SK-MEL-5 (cell line): ENCODE measurements at places on chromosomes 2 and 18.

- no peak for DNase-seq
Observed at GRCh38 chr2:130834931-130835765, 1.6 kb upstream of the ARHGEF4 start.

DNA sequence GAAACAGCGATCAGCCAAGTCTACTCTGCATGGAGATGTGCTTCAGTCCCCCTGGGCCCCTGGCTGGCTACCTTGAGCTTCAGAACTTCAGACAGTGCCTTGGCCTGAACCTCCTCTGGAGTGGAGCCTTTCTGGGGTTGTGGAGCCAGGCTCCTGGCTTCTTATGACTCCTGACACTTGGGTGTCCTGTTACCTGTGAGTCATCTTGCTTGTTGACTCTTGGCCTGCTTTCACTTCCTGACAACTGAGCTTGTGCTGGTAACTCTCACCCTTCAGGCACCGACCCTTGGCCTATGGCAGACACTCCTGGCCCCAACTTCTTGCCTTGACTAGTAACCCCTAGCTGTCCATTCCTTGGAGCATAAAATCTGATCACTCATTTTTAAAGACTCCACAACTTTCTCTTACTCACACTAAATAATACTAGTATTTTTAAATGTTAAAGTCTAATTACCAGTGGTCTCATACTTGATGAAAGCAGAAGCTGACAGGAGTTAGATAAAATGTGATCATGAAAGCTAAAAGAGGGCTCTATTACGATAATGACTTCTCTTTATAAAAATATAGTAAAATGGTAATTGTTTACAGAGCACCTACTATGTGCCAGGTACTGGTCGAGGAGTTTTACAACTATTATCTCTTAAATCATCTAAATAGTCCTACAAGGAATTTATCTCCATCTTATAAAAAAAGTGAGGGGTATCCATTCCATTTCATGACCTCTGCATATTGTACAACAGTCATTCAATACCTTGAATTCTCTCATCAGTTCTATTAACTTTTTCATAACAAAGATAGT is 46.3 kb upstream of the VIT start:
- DNase-seq: no peak

- DNase-seq: no peak
Observed at GRCh38 chr2:182558564-182558963, 131.7 kb upstream of the PDE1A start.

- DNase-seq: no peak
Observed at GRCh38 chr2:28348149-28348567, 44.5 kb upstream of the FOSL2 start.

- peak; percentile 70 for DNase-seq
Observed at GRCh38 chr2:219689676-219690628, 62.5 kb downstream of the SLC4A3 start.

- DNase-seq: no peak
Observed at GRCh38 chr2:102033031-102033749, 41.4 kb downstream of the IL1R2 start.

GRCh38 chr2:51413726-51414125 is 381.8 kb upstream of the NRXN1 start:
- no peak for DNase-seq

DNA sequence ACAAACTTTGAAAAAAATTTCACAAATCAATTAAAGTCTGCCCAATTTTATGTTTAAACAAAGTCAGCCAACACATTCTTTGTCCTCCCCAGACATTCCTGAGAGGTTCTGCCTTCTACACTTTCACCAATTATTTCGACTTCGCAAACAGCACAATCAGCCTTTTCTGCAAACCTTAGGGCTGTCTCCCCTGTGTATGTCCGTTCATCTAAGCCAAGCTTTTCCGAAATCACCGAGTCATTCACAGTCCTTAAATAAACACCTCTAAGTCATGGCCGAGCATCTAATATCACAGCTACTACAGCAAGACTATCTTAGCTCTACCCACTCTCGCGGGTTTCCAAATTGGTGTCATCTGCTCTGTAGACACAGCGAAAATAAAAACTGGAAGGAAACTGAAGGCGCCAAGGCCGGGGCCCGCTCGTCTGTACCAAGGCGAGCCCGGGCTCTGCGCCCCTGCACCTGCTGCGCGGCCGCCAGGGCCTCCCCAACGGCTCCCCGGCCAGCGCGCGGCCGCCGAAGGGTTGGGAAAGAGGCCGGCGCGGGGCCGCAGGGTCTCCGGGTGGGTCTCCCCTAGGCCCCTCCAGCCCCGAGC is 730 bp downstream of the ODC1 start:
- DNase-seq: no peak

GRCh38 chr2:208142240-208142924 is 3.6 kb downstream of the CRYGB start:
- DNase-seq: no peak

DNA sequence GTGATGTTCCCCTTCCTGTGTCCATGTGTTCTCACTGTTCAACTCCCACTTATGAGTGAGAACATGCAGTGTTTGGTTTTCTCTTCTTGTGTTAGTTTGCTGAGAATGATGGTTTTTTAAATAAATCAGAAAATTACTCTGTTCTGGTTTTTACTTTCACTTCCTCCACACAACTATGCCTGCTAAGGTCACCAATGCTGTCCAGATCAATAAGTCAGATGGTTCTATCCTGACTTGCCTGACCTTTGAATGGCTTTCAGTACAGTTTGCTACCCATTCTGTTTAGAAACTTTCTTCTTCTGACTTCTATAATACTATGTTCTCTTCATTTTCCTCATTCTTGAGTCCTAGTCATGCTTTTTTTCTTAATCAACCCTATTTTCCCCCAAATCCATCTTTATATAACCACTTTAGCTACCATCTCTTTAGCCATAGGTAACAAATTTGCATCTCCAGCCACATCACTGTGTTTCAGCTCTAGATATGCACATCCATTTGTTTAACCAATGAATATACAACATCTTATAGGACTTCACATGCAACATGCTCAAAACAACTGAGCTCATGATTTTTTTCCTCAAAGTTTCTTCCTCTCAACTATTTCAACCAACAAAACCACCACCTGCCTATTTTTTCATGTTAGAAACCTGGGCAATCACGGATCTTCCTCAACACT is 58.8 kb upstream of the SLC38A11 start:
- no peak for DNase-seq

GRCh38 chr2:241933179-241933911 is 63.8 kb downstream of the RTP5 start:
- no peak for DNase-seq

DNA sequence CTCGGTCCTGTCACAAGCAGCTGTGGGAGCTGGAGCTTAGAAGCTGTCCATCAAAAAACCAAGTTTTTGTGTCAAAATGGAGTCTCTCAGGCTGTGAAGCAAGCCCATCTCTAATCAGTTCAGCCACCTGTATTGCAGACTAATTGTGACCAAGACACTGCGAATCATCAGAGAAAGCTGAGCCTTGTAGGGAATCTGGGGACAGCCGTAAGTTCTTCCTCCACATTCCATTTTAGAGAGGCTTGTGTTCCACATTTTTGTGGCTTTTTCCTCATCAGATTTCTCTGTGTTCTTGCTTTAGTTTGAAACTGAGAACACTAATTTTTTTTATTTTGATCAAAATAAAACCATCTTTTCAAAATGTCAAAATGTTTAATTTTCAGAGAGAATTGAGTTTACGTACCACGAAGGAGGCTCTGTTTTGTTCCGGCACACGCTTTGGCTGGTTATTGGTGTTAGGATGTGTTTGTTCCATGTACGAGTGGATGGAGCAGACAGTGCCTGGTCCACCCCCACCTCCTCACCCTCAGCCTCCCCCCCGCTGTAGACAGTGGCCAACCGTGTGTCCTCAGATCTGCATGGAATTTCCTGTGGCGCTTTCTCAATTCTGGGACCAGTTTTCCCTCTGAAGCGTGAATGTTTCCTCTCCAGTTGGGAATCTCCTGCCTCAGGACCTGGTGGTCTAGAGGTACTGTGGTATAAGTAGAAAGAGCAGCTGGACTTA is 140.8 kb downstream of the AGAP1 start:
- DNase-seq: no peak

DNA sequence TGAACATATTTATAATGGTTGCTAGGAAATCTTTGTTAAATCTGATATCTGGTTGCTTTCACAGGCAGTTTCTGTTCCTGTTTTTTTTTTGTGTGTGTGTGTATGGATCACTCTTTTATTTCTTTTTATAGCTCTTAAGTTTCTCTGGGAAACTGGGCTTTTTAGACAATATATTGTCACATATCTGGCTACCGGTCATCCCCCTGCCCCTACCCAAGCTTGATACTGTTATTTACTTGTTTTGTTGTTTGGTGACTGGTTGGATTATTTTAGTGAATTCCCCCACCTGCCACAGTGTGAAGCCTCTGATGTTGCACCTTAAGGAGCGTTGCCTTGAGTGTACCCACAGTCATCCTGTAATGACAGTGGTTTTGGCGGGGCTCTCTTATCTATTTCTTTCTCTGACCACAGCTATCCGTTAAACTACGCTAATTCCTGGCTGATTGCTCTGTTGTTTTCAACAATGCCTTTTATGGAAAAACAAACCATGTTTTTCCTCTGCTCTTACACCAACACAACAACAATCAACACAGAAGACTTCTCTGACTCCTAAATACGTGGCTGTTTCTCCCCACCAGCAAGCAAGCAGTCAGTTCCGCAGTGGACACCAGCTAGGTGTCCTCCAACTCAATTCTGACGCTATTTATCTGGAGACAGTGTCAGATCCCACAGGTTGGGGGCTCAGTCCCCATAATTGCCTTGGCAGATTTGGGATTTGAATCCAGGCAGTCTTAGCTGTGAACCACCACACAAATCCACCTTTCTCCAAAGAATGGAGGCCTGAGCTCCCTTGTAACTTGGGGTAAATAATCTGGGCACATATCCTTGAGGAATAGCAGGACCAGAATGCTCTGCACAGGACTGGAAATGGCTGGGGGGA is 10.9 kb downstream of the GNLY start:
- DNase-seq: no peak

DNA sequence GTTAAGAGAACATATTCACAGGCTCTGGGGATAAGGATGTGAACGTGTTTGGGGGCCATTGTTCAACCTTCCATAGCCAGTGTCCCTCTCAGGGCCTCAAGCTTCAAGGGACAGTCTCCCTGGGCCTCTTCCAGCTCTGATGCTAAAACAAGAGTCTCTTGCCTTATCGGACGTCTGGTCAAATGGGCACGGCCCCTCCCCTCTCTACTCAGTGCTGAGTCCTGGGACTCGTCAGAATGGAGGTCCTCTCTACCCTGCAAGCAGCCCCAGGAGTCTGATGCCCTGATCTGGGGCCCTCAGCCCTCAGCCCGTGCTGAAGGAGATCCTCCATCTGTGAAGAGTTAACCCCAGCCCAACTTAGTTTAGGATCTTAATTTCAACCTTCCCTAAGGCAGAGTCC is 198.2 kb downstream of the ZFP36L2 start:
- no peak for DNase-seq

DNA sequence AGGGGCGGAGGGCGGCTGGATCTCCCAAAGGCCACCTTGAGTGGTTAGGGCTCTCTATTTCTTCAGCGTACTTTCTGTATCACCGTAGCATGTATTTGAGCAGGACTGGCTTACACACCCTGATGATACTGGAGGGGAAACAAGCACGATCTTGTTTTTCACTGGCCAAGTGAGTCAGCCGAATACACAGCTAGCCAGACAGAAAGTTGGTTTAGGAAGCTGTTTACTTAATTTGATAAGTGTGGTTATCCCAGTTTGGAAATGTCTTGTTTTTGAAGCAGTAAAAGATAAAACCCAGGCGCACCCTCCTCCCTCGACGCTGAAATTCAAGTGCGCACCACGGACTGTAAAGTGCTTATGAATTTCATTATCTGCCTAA is 582 bp downstream of the RIOK3 start:
- no peak for DNase-seq

- DNase-seq: no peak
Observed at GRCh38 chr2:237536617-237537016, 29.8 kb upstream of the PRLH start.

DNA sequence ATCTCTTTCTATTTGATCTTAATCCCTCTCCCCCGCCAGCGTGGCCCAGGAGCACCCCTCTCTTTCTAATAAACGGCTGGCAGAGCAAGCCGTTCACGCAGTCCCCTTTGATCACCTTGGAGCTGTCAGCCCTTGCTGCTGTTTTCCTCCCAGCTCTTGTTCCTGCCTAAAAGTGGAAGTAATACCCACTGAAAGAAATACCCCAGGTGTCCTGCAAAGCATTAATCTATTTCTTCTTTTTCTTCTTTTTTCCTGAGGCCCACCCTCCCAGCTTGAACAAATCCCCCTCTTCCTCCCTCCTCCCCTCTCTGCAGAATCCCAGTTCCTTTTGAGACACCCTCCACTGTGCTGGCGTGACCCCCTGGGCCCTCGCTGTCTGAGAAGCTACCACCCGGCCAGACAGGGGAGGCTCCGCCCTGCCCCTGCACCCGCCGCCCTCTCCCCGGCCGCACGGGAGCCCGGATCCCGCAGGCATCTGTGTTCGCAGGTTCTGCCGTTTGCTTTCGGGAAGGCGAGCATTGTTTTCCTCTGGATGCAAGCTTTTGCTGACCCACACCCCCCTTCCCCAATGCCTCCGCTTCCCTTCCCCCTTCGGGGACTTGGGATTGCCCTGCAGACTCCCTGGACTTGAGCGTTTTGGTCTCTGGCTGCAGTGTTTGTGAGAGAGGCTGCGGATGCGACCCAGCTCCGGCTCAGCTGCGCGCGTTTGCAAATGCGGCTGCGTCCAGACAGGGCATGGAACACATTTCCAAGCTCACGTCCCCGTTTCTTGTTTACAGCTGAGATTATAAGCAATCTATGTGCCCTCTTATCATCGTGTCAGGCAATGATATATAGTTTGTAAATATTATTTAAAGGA is 631.5 kb downstream of the NYAP2 start:
- peak; percentile 74 for DNase-seq

DNA sequence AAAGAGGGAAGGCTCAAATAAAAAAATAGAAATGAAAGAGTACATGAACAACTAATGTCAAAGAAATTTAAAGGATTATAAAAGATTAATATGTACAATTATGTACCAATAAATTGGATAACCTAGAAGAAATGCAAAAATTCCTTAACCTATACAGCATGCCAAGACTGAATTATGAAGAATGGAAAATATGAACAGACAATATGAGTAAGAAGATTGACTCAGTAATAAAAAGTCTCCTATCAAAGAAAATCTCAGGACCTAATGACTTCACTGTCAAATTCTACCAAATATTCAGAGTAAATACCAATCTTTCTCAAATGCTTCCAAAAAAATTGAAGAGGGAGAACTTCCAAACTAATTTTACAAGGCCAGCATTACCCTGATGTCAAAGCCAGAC is 120.2 kb upstream of the SPOPL start:
- no peak for DNase-seq

DNA sequence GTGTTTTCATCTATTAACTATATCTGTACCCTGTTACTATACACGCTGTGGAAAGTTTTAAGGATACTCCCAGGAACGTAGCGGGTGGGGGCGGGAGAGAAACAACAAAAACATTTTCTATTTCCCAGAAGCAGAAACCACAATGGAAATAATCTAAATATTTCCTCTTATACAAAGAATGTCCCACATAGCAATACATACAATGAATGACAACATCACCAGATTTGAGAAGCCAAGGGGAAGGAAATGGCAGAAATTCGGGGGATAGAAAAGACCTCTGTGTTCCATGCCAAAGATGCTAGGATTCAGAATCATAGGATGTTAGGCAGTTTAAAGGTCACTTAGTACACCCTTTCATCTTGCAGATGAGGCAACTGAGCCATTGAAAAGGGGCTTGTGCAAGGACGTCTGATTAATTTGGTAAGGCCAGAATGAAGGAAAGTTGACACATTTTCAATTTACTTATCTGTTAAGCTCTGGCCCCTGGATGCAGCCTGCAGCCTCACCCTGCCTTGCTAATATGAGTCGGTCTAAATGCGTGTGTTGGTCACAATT is 41.1 kb upstream of the SCYGR1 start:
- peak; percentile 88 for DNase-seq
